ENCODE measurements at places on chromosomes 1 and 21.

DNA sequence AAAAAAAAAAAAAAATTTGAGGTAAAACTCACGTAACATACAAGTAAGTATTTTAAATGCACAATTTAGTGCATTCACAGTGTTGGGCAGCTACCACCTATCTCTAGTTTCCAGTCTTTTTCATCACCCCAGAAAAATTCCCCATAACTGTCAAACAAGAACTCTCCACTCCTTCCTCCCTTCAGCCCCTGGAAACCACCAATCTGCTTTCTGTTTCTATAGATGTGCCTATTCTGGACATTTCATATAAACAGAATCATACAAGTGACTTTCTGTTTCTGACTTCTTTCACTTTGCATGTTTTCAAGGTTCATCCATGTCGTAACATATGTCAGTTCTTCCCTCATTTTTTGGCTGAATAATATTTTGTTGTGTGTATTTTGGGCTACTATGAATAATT is 24.9 kb upstream of the ETS2 start:
- DNase-seq: no peak

DNA sequence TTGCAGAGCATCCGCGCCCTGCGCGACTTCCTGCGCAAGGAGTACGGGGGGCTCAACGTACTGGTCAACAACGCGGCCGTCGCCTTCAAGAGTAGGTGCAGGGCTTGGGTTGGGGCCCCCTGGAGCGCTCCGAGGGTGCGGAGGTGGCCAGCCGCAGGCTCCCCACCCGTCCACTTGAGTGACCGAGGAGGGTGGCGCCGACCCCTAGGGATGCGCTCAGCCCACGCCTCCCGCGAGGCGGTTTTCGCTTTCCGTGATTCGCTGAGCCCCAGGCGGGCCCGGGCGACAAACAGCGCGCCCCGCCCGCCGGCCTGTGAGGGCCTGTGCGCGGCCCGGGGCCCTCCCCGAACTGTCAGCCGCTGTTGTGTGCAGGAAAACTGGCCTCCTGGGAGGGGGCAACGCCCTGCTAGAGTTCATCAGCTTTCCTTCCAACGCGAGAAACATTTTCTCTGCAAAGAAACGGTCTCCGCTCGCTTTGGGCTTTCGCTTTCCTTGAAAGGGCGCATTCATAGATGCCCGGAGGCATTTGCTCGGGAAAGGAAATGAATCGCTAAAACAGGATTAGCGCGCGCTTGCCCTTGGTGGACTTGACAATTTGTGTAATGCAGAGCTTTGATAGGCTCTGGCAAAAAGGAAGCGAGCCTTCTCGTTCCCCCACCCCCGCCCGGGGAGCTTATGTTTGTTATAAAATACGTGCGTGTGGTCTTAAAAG is 668 bp downstream of the CBR3 start:
- peak; percentile 38 for DNase-seq

- DNase-seq: no peak
Measured at GRCh38 chr1:174812656-174813055, 187.1 kb upstream of the CACYBP start.

DNA sequence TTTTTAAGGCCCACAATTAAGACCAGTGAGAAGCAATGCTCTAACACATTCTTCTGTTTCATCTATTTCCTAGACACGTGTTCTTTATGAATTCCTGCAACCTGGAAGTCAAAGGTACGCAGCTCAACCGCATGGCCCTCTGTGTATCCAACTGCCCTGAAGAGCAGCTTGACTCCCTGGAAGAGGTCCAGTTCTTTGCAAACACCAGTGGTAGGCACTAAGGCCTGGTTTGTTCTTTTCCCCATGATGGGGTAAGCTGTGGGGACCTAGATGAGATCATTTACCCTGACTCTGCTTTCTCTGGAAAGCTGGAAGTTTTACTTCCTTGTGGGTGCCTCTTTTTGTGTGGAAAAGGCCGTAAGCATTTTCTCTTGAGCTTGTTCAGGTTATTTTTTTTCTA is 7.3 kb downstream of the SLC44A3 start:
- no peak for DNase-seq

- peak; percentile 26 for DNase-seq
Measured at GRCh38 chr1:58755468-58755872, 28.4 kb downstream of the JUN start.

- DNase-seq: no peak
Measured at GRCh38 chr1:40314721-40315238, 2.3 kb downstream of the COL9A2 start.

DNA sequence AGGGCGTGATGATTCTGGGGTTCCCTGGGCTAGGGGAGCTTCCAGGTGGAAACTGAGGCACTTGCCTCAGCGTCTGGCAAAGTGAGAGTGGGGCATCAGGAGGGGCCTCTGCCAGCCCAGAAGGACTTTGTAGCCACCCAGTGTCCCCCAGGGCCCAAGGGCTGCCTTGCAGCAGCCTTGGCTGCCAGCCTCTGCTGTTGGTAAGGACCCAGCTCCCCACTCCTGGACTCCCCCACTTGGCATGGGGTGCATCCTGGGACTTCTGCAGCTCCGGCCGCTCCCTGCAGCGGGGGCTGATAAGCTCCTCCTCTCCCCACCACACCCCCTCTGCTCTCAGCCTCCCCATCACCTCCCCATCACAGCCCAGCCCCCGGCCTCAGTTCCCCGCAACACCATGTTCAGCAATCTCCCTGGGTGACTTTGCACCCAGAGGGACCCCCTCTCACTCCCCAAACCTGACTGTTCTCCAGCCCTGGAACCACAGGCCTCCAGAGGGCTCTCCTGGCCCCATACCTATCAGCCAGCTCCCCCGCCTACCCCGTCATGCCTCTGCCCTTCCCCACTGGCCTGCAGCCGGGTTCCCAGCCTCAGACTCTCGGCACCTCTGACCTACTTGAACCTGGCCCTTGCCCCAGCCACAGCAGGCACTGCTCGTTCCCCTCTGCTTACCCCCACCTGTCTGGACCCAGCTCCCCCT is 113.0 kb downstream of the CRYAA start:
- no peak for DNase-seq

- no peak for DNase-seq
Measured at GRCh38 chr1:119327094-119327449, 41.5 kb upstream of the HAO2 start.

- no peak for DNase-seq
Measured at GRCh38 chr1:147384804-147385203, 142.3 kb downstream of the CHD1L start.

DNA sequence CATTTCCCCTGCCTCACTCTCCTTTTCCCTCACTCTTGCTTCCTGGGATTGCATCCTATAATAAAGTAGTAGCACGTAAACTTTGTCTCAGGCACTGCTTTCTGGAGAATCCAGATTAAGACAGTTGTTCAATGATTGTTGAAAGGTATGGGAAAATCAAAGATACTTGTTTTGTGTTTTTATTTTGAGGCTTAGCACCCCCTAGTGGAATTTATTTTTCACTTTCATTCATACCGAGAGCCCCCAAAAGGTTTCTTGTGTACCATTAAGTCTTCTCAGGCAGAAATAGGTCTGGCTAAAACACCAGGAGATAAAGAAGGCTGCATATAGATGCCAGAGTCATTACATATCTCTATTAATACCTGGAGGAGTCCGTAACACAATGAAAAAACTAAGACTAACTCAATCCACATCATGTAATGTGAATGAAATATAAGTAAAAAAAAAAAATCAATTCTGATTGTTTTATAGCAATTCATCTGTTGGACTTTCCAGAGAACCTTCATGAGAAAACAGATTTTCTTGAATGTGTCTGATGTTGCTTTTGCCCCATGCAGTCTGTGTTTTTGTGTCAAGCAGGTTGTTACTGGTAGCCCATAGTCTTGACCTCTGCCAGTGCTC is 103.5 kb downstream of the RPE65 start:
- DNase-seq: no peak

- DNase-seq: no peak
Measured at GRCh38 chr1:37021502-37021901, 12.8 kb downstream of the GRIK3 start.

- no peak for DNase-seq
Measured at GRCh38 chr1:38253314-38253713, 206.7 kb upstream of the POU3F1 start.

DNA sequence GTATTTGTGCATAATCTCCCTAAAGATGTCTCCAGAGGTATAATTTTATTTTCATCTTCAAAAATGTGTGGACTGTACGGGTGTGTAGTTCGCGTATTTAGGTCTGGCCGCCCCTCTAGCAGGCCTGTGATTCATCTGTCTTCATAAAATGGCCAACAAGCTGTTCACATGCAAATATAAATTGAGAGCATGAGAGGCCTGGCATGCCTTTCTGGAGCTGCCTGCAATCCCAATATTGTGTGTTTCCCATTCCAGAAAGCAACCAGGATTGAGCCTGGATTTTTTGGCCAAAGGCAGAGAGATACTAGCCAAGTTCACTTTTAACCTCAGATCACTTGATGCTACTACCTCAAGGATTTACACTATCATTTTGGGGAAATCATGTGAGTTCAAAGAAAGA is 197.2 kb downstream of the NFIA start:
- DNase-seq: no peak

GRCh38 chr1:55544826-55545225 is 329.7 kb upstream of the USP24 start:
- DNase-seq: no peak

DNA sequence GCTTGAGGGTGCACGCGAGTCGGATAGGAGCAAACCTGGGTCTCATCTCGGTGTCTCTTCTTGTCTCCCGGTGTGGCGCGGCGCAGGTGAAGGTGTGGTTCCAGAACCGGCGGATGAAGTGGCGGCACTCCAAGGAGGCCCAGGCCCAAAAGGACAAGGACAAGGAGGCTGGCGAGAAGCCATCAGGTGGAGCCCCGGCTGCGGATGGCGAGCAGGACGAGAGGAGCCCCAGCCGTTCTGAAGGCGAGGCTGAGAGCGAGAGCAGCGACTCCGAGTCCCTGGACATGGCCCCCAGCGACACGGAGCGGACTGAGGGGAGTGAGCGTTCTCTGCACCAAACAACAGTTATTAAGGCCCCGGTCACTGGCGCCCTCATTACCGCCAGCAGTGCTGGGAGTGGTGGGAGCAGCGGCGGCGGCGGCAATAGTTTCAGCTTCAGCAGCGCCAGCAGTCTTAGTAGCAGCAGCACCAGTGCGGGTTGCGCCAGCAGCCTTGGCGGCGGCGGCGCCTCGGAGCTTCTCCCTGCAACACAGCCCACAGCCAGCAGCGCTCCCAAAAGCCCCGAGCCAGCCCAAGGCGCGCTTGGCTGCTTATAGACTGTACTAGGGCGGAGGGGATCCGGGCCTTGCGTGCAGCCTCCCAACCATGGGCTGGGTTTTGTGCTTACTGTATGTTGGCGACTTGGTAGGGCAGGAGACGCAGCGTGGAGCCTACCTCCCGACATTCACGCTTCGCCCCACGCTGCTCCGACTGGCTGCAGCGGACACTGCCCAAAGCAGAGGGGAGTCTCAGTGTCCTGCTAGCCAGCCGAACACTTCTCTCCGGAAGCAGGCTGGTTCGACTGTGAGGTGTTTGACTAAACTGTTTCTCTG is 5.1 kb downstream of the HLX start:
- no peak for DNase-seq

- DNase-seq: no peak
Measured at GRCh38 chr1:61135291-61135690, 52.9 kb downstream of the NFIA start.

- no peak for DNase-seq
Measured at GRCh38 chr1:62285984-62286785, 33.0 kb downstream of the KANK4 start.

- DNase-seq: no peak
Measured at GRCh38 chr1:47682786-47683350, 245.0 kb downstream of the FOXD2 start.

- no peak for DNase-seq
Measured at GRCh38 chr1:74005533-74005932, 192.4 kb downstream of the LRRIQ3 start.

DNA sequence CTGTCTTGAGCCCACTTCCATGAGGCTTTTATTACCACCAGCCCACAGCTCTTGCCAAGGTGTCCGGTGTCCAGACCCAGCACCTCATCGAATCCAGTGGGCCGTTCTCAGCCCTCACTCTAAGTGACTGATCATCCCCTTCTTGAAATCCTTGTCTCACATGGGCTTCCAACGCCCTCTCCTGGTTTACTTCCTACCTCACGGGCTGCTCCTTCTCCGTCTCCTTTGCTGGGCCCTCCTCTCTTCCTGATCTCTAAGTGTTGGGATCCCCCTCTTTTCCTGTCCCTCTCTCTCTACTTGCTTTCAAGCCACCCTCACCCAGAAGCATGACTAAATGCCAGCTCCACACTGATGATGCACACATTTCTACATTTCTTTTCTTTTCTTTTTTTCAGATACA is 9.0 kb upstream of the RHBG start:
- DNase-seq: no peak

GRCh38 chr1:95247607-95248006 is 13.6 kb downstream of the RWDD3 start:
- DNase-seq: no peak

DNA sequence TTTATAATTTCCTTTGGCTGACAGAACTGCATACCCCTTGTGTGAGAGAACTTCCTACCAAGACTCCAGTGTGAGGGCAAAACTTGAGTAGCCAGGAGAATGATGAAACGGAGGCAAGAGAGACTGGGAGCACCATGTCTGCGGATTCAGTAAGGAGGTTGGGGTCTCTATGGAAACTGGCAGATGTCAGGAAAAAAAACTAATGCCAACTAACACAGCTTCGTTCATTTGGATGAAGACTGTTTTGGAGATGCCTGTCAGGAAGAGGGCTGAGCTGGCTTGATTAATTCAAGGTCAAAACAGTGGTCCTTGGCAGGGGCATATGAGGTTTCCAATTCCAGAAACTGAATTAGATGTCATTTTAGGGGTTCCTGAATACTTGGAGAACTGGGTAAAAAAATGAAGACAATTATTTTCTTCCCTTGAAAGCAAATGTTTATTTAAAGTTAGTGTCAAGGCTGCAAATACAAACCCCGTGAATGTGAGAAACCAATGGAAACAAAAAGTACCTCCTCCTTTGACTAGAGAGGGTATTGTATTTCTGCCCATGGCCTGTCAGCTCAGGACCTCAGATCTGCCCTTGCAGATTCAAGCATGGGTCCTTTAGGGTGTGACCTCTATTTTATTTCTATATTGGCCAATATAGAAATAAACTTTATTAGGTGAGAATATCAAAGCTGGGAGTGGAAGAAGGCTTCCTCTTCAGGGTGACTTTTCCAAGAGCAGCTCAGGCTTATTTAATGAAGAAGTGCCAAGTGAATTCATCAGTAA is 110.5 kb downstream of the MAST2 start:
- no peak for DNase-seq

- DNase-seq: no peak
Measured at GRCh38 chr1:29577512-29577911, 341.2 kb downstream of the PTPRU start.

- DNase-seq: no peak
Measured at GRCh38 chr1:204769997-204770396, 84.5 kb upstream of the LRRN2 start.

GRCh38 chr1:215507119-215507518 is 60.0 kb upstream of the KCTD3 start:
- DNase-seq: no peak
